ENCODE measurements at places on chromosomes 4 and X.

- no peak for DNase-seq
Observed at GRCh38 chr4:41693629-41694028, 54.9 kb downstream of the PHOX2B start.

- no peak for DNase-seq
Observed at GRCh38 chr4:6925357-6925836, 15.8 kb downstream of the TBC1D14 start.

DNA sequence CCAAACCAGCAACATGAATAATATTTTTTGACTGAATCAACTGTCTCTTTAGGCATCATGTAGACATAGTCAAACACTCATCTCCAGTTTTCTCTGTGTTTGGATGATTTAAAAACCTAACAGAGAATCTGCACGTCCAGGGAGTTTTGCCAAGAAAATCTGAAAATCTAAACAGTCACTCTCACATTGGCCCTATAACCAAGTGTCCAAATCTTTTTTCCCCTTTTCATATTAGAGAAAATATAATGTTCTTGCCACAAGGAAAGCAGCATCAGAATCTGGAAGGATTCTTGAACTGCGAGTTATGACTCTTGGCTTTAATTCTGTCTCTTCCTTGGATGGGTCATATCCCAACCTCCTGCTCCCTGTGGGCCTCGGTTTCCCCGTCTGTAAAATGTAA, 8.8 kb upstream of the CHRDL1 start:
- no peak for DNase-seq

GRCh38 chr4:39320381-39321115, 45.6 kb downstream of the RFC1 start:
- no peak for DNase-seq

DNA sequence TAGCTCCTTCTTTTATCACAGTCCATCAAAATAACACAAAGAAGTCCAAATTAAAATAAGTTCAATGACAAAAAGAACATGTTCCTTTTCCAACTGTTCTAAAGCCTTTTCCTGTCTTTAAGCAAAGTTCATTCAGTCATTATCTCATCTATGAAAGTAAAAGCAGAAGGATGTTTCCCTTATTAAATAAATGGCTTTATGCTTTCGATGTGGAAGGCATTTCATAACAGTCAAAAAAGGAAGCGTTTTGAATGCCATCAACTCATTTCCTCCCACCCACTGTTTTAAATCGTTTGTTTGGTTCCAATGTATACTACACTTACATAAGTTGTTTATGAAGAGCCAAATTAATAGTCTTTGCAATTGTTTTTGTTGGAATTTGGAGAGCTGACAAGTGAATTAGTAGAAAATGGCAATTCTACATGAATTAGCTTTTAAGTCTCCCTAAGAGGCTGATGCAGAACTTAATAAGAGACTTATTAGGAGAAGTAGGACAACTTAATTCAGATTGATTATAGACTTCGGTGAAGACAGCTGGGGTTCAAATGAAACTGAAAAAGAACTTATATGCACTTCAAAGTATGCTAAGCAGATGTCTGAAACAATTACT, 392.6 kb upstream of the FTHL17 start:
- DNase-seq, result no peak

GRCh38 chrX:3415011-3415410, 68.6 kb upstream of the MXRA5 start:
- no peak for DNase-seq

DNA sequence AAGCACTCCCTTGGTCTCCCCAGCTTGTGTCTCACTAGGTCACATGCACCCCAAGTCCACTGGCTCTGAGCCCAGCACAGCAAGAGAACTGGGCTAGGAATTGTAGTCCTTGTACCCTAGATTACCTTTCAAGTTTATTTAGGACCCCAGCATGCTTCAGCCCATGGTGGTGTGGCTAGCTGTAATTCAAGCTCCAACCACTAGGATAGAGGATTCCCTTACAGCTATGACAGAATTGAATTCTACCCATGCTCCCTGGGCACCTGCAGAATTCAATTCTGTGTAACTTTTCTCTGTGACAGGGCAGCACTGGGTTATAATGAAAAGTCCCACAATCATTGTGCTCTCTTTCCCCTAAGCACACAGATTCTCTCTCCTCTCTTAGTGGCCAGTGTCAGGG, 253.8 kb upstream of the DMD start:
- no peak for DNase-seq

- DNase-seq, result no peak
Observed at GRCh38 chrX:1273896-1274295, 5.3 kb downstream of the CSF2RA start.

DNA sequence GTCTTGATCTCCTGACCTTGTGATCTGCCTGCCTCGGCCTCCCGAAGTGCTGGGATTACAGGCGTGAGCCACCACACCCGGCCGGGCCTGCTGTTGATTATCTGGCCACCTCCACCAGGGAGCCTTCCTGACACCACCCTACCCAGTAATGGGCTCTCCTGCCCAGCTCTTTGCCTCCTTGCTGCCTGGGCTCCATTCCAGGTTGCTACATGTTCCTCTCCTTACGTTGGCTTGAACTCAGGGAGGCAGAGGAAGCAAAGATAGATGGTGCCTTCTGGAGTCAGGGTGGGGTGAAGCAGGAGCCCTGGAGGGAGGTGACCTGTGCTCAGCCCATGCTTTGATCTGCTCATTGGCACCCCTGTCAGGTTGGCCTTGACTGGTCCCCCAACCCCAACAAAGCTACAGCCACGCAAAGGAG, 26.3 kb downstream of the FLNA start:
- DNase-seq, result no peak

DNA sequence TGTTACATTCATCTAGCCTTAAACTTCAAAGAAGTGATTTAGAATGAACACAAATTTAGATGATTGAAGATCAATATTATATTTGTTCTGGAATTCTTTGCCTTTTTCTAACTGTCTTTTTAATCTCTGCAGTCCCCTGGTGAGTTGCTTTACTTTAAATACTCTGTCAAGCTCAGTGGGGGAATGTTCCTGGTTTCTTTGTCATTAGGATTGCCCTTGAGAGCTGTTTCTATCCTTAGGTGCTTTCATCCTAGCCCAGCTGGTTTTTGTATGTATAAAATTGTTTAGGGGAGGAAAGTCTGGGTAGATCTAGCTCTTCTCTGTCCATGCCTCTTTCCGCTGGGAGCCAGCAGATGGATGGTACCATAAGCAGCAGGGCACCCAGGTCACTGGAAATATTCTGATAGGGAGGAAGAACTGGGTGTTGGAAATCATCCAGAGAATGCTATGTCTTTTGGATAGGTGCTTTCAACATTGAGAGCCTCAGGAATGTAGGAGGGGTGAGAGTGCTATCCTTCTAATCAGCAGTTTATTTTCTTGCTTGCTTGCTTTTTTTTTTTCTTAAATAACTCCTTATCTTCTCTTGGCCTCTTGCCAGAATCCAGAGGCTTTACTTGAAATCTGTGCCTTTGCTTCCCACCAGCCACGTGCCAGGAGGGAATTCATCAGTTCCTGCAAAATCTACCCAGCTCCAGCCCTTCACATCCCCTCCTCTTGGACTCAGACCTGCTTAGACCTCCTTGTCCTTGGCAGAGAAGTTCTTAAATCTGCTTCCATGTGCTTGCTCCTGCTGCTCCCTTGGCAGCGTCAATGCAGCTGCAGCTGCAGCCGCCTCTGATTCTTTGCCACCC, 215.3 kb upstream of the ANXA3 start:
- no peak for DNase-seq

- no peak for DNase-seq
Observed at GRCh38 chr4:41727861-41728572, 20.5 kb downstream of the PHOX2B start.

DNA sequence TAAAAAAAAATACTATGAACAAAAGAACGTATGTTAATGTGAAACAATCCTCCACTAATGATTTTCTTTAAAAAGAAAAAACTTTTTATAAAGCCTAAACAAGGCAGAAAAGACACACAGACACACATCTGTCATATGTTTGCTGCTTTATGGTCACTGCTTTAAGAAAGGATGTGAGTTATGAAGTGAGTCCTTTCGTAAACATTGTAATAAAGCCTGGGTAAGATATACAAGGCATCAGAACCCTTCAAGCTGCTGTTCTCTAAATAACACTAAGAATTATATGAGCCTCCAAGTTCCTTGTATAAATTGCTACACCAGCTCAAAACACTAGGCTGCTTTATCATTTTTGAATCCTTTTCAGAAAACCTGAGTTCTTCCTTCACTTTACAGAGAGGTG, 81.6 kb downstream of the FBXO8 start:
- DNase-seq, result no peak

- DNase-seq, result no peak
Observed at GRCh38 chrX:39692796-39693195, 405.0 kb downstream of the BCOR start.

DNA sequence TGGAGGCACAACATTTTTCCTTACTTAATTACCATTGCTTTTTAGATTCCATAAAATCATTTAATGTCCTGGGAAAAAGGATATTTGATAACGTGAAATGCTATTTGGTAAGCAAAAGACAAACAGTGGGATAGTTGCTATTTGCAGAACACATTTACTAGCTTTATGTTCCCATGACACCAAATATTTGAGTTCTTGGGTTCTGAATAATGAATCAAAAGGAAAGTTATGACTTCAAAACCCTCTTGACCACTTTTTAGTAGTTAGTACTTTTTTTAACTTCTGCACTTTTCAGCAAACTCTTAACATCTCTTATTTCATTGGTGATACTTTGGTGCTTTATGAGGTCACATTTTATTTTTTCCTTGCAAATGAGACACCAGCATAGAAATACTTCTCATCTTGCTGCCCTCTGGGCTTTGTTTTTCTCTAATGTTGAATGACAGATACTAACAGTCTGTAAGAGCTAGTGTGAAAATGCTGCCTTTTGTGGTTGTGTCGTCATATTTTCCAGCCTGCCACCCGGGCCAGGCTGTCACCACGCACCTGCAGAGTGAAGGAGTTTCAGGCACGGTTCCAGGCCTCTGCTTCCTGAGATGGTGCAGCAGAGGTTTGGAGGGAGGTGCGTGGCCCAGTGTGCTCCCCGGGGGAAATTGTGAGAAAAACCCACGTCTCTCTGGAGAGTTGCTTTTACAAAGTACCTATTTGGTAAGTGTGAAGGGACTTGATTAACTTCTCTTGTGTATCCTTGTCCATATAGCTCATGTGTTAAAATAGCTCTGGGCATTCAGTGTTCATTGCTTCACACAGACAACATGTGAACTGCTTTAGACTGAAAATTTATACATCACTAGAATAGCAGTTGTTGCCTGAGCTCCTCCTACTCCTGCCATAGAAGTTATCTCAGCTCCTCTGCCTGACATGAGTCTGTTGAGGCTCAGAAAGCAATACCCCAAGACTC, 34.7 kb downstream of the MSL3 start:
- DNase-seq, result no peak

DNA sequence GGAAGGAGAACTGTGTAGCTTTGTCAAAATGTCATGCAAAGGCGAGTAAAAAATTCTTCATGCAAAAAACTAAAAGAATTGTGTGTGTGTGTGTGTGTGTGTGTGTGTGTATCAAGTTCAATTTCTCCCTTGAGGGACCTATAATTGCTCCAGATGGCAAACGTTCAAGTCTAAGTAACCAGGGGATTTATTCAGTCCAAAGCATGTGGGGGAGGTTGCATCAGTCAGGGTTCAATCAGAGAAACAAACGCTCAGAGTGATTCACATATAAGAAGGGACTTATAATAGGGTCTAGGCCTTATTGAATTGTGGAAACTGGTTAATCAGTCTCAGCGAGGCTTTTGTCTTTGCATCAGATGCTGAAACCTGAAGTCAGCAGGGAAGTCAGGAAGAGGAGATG, 5.0 kb downstream of the DCAF8L1 start:
- DNase-seq, result no peak

- no peak for DNase-seq
Observed at GRCh38 chrX:40729598-40730584, 5.5 kb downstream of the MED14 start.

DNA sequence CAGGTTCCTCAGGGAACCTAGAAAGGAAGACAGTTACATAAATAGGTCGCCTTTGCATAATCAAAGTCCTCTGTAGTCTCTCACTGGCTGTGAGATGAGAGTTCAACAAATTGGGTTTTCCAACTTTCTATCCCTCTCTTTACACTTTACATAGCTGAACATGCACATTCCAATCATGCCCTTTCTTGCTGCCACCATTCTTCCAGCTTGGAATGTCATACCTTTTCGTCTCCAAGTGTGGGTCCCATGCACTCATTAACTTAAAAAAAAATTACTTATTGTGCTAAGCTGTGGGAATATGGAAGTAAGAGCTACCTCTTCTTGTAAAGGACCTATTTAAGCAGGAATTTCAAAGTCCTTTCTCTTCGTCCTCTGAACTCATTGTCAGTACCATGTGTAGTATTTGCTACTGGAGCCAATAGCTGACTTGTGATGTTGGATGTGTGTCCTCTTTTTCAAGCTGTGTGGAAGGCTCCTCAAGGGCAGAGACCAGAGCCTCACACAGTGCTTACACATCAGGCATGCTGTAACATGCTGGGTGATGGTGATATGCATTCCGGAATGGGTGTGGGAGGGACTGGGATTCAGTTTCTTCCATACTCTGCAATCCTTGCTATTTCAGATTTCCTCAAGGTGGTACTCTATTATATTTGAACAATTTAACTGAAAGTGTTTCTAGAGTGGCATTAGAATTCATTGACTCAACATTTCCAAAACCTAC, 7.1 kb downstream of the ENOPH1 start:
- no peak for DNase-seq

DNA sequence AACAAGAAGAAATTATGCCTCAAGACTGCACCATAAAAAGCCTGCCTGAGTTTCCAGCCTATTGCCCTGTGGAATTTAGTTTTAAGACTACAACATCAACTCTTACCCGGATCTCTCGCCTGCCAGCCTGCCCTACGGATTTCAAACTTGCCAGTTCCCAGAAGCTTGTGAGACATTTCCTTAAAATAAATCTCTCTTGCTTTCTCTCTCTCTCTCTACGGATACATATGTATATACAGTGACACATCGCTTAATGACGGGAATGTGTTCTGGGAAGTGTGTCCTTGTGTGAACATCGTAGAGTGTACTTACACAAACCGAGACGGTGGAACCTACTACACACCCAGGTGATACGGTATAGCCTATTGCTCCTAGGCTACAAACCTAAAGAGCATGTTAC, 79.5 kb downstream of the CLNK start:
- no peak for DNase-seq

DNA sequence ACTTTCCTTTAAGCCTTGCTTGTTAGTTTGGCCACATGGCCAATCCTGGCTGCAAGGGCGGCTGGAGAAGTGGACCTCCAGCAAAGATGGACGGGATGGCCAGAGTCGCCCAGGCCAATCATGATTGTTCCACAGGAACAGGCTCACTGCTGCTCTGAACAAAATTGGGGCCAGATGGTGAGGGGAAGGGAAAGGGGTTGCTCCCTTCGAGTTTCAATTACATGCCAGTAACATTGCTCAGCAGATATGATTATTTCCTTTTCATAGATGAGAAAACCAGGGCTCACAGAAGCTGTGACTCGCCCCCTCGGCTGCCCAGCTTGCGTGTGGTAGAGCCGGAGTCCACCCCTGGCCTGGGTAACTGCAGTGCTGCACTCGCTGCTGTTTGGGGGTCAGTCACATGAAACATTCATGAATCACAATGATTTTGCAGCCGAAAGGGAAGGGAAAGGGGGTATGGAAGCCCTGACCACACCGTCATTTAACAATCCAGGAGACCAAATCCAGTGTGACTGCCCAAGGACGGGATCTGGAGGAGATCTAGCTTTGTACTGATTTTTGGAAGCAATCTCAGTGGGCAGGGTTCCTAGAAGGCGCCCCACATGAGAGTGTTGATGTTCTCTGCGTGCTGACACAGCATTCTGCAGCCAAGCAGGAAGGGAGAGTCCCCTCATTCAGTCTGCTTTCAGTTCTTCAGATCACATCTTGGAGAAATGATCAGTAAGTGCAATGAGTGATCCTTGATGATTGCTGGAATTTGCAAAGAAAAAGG, 77.3 kb upstream of the MSX1 start:
- no peak for DNase-seq

GRCh38 chrX:47817897-47818296, 18.8 kb upstream of the ZNF81 start:
- DNase-seq, result no peak

Data from thoracic aorta (tissue), 2 donors.